ENCODE measurements at places on chromosomes 4 and X.

DNA sequence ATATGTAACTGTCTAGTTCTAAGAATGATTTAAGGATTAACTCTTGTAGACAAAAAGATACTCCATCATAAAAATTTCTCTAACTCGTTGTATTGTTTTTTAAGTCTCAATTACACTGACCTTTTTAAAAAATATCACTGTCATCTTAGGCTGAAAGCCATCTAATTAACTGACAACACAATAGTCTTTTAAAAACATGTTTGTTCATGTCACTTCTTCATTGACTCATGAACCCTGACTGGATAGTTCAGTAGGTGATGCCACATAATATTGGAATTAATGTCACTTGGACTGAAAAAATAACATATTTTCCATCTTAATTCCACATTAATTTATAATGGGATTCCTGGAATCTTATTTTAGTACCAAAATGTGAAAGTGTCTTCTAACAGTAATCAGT lies 179.3 kb downstream of the ADGRL3 start:
- no peak for DNase-seq

DNA sequence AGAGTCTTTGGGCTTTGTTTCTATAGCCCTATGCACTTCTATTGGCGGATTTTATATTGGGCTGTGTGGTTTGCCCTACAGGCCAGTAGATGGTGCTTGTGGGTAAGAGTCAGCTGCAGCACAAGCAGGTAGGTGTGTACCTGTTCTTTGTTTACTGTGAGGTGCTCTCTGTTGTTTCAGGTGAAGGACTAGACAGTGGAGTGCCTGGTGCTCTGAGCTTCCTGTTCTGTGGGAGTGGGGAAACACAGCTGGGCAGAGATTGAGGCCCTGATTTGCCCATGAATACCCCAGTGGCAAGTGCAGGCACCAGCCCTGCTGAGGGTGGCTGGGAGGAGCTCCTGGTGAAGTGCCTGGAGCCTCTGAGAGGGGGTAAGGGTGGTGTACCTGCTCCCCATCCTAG lies 26.3 kb upstream of the UCP1 start:
- peak; percentile 38 for DNase-seq

DNA sequence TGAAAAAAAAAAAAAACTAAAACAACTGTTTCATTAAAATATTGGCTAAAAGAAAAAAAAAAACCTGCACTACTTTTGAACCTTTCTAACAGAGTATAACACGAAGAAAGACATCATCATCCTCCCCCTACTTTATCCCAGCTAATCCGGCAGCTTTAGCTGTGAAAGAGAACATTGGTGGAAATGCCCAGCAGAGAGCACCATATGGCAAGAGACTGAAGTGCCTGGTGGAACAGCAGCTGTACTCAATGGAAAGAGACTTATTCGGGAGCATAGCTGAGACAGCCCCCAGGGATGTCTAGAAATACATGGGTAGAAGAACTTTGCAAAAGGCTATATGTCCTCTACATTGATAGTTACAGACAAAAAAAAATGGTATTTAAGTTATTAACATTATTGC lies 30.3 kb downstream of the STPG2 start:
- DNase-seq: no peak

GRCh38 chr4:128635141-128635954 lies 174.2 kb upstream of the JADE1 start:
- no peak for DNase-seq

DNA sequence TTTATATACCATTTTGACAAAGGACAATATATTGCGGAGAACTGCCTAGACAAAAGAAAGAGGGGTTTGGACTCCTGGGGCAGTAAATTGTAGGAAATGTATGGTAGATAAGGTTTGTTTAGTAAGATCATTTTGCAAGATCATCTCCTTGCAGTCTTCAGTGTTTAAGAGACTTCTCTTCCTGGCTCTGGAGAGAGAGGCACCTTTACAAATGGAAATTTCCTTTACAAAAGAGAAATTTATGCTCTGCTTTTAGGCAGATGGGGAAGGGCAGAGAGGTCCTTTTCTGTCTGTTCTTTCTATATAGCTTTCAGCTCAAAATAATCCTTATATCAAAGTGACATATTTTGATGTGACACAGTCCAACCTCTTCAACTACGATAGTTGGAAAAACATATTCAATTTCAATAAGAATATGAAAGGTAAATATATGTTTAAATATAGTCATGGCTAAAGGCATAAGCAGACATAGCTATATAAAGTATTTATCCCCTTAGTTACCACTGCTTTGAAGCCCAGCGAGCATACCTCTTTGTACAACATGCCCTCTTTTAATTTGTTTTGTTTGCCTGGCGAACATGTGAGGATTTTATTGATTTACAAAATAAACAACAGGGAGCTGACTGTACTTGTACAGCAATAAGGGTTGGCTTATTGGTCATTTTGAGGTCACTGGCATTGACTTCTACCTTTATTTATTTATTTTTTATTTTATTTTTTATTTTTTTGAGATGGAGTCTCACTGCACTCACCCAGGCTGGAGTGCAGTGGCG lies 65.2 kb downstream of the TRIM2 start:
- DNase-seq: no peak

- no peak for DNase-seq
Observed at GRCh38 chrX:42538405-42538804, 239.6 kb downstream of the PPP1R2C start.

DNA sequence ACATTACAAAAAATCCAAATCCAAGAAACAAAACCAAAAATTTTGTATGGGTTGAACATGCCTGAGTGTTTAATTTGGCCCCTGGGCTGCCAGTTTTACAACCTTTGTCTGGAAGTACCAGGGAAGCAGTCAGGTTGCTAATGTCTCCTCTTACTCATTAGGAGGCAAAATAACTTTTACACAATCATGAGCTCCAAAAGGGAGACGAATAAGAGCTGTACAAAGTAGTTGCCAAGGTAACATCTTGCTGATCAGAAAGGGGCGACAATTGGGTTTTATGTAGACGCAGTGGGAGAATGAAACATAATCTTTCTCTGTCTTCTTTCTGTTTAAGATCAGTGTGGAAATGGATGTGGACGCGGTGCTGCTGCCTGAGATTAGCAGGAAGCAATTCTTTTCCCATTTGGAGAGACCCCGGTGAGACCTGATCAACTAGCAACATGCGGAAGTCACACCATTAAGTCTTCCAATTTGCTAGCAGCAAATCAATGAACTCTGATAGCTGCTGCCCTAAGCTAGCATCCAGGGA lies 90.7 kb upstream of the IGFBP7 start:
- no peak for DNase-seq

DNA sequence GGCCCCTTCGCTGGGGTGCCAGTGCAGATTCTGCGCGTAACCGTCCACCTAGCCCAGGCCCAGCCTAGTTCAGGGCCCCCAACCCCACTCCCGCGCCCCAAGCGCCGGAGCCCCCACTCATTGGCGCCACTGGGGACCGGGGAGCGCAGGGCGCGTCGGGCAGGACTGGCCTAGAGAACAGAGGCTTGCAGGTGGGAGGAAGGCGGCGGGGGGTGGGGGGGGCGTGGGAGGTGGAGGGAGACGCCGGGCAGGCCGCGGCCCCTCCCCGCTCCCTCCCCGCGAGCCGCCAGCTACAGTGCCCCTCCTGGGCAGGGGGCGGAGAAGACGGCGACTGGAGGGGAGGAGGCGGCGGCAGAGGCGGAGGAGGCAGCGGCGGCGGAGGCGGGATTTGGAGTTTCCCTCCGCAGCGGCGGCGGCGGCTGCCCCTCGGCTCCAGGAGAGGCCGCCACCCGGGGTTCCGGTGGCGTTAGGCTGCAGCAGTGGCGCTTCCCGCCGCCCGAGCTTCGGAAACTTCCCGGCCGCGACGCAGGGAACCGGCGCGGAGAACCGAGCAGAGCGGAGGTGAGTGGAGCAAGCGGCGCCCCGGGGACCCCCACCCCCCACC lies 4.8 kb upstream of the DUSP9 start:
- DNase-seq: no peak

DNA sequence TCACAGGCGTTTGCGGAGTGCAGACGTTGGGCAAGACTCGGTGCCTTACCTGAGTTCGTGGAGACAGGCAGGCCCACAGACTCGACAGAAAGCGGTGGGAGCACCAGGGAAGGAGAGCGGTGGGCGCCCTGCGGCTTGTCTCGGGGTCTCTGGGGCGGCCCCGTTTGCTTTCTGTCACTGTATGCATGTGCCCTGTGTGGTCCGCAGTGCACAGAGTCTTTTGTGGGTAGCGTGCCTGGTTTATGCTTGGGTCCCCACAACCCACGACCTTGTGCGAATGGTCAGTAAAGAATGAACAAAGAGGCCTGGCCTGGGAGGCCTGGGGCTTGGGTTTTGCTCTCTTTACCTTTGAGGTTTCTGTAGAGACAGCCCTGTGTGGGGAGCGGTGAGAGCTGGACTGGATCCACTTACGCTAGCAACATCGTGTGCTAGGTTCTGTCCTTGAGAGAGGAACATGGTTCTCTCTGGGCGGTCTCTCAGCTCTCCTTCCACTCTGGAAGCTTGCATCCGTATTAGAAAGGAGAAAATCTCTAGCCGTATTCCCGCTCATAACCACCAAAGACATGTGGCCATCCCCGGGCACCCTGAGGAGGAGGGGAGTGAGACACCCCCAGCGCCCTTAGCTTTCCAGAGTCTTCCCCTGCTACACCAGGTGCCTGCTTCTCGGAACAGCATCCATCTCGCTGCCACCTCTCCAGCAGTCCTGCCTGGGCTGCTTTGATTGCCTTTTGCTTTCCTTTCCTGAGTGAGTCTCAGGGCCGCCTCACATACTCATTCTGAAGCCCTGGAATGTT lies 1.2 kb downstream of the TADA2B start:
- DNase-seq: no peak

DNA sequence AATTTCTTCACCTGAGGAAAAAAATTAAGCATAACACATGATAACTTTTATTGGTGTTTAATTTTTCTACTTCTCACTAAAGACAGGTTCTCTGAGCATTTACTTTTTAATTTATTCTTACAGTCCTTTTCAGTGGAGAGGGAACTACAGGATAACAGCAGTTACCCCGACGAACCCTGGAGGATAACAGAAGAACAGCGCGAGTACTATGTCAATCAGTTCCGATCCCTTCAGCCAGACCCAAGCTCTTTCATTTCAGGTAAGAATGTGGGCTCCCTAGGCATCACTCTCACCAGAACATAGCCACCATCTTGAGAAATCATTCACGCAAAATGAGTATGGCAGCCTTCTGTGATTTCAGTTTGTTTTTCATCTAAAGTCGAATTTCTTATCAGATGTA lies 100.8 kb downstream of the REPS2 start:
- DNase-seq: no peak

- DNase-seq: no peak
Observed at GRCh38 chr4:104868958-104869357, 277.7 kb upstream of the TET2 start.

GRCh38 chr4:17347445-17347844 lies 164.4 kb downstream of the QDPR start:
- no peak for DNase-seq

GRCh38 chr4:122356317-122356808 lies 22.4 kb upstream of the ADAD1 start:
- no peak for DNase-seq

DNA sequence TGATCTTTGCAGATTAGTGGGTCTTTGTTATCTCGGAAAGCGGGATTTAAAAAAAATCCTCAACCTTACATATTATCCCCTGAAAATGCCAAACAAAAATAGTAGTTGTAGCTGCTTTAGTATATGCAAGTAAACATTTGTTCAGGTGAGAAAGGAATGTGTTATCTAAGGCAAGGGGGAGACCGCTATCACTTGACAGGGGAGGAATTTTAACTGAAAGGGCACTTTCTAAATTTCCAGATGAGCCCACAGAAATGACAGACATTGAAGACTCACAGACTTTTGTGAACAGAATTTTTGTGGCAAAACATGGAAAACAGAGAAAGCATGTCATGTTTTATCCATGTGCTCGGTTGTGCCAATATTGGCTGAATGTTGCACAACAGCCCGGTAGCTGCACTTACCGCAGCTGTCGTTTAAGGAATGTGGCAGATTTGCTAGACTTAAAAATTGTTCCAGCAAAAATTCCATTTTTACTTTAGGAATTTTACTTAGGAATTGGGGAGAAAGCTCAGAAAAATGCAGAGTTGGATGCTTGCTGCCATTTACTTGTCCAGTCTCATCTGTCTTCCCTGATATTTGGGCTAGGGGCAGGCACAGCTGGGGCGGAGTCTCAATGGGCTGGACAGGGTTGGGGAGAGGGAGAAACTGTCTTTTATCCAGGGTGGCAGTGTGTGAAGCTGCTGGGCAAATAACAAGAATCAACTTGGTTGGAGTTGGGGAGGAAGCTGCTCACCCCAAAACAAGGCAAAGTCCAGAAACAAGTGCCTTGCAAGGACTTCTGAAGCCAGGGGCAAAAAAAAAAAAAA lies 94.6 kb upstream of the RPS6KA3 start:
- DNase-seq: no peak

GRCh38 chr4:185144601-185145240 lies 1.7 kb downstream of the SLC25A4 start:
- no peak for DNase-seq

GRCh38 chr4:148369919-148370318 lies 72.3 kb downstream of the NR3C2 start:
- DNase-seq: no peak

DNA sequence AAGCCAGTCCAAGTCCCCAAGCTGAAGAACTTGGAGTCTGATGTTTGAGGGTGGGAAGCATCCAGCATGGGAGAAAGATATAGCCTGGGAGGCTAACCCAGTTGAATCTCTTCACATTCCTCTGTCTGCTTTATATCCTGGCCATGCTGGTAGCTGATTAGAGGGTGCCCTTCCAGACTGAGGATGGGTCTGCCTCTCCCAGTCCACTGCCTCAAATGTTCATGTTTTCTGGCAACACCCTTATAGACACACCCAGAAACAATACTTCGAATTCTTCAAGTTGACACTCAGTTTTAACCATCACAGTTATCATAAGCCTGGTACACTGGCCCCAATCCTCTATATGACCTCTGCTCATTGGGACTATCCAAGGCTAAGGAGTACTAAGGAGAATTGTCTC lies 124.1 kb upstream of the WDR1 start:
- no peak for DNase-seq

DNA sequence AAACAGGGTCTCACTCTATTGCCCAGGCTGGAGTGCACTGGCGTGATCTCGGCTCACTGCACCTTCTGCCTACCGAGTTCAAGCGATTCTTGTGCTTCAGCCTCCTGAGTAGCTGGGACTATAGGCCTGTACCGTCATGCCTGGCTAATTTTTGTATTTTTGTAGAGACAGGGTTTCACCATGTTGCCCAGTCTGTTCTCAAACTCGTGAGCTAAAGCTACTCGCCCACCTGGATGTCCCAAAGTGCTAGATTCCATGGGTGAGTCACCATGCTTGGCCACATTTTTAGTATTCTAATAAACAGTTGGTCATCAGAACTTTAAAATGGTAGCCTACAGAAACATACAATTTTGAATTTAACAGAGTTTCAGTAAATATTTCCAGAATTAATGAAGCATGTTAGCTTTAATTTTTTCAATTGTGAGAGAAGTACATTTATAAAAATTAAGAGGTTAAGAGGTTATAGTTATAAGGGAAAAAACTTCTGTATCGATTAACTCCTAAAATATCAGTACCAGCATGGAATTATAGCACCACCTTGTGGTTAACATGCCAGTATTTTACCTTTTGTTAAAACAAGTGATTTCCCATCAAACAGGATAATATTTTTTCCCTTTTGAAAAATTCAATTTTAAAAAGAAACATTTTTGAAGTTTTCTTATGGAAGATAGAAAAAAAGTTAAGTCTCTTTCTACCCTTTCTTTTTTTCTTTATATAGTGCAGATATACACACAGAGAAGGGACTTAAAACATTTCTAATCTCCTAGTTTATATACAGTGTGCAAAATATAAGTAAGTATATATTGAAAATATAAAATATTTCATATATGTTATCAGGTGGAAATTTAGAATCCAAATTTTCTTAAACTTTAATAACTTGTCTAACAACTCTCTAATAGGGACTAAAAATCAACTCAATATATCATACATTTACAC lies 35.4 kb downstream of the CEP44 start:
- DNase-seq: no peak

- no peak for DNase-seq
Observed at GRCh38 chr4:85780664-85781063, 305.7 kb downstream of the ARHGAP24 start.
